ENCODE measurements at places on chromosomes 6 and 20. TPM values are rescaled to one million over a fixed set of nuclear protein-coding genes. Genes with fewer than 3 reads are reported as not detected.

- DNase-seq: no peak
Observed at GRCh38 chr20:3251806-3252205, 12.8 kb upstream of the SLC4A11 start.

DNA sequence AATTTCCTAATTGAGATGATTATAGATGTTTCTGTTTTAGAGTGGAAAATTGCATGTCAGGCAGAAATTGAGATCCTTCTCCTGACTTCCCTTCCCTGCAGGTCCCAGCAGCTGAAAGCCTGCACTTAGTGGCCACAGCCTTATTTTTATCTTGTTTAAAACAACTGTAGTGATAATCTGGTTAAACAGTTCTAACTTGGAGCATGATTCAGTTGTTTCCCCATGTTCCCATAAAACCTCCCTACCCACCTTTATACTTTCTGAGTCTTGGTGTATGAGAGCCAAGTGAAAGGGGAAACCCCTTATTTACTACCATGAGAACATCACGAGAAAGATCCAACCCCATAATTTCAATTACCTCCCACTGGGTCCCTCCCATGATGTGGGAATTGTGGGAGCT lies 195.2 kb downstream of the SLC16A10 start:
- no peak for DNase-seq

- DNase-seq: no peak
Observed at GRCh38 chr6:136403110-136403980, 113.7 kb upstream of the BCLAF1 start.

GRCh38 chr20:62281161-62281933 lies 21.4 kb upstream of the ADRM1 start:
- DNase-seq: no peak

DNA sequence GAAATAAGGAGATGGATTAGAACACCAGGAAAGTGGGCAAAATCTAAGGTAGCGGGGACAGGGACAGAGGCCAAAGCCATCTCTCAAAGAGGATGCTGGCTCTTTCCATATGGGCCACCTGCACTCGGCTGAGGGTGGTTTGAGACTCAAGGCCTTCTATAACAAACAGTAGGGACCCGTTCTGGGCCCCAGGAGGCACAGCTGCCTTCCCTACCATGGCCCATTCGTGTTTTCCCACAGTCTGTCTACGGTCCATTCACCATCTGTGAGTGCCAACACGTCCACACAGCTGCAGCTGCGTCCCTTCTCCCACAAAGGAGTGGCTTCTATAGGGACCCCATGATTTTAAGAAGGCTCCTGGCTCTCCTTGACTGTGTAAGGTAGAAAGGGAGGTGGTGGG lies 871 bp downstream of the BANF2 start:
- no peak for DNase-seq

The SLC13A3 gene
- polyA plus RNA-seq: 32.4 TPM

The ADGRF1 gene
- 39.5 TPM for polyA plus RNA-seq

The CAGE1 gene
- polyA plus RNA-seq: 0.10 TPM

The NRSN1 gene
- 1.4 TPM for polyA plus RNA-seq

The JPH2 gene
- polyA plus RNA-seq: 1.6 TPM

The BTN1A1 gene
- polyA plus RNA-seq: 0.16 TPM
